ENCODE measurements at places on chromosomes 5 and 9.

GRCh38 chr5:180208435-180209081 is 453 bp downstream of the RASGEF1C start:
- DNase-seq, result no peak

DNA sequence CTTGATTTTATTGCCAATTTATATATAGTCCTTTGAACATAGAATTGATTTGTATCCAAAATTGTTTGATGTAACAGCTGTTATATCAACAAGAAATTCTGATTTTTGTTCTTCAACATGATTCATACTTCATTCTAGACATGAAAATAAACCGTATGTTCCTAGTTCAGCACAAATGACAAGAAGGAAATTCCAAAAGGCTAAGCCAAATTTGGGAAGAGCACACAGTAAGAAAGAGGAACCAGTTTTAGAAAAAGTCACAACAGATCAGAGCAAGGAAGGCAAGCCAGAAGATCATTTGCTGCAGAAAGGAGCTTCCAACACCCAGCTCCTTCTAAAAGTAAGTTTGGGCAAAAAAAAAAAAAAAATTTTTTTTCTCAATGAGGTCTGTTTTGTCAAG is 65.0 kb upstream of the MCCC2 start:
- no peak for DNase-seq

GRCh38 chr5:73793911-73794310 is 167.9 kb downstream of the ARHGEF28 start:
- no peak for DNase-seq

DNA sequence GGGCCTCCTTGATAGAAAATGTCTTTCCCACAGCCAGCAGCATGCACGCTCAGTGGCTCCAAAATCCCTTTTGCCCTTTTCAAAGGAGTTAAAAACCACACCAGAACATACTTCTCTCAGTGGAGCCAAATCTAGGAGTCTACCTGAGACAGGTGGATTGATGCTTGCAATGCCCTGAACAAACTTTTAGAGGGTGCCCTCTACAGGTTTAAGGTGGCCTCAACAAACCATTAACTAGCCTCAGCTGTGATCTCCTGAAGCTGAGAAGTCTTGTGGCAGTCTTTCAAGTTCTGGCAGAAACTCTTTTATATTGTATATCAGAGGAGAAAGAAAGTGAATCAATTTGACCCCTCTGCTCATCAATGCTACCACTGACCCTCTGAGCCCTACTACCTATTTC is 125.4 kb downstream of the MED27 start:
- no peak for DNase-seq

- DNase-seq, result no peak
These were observed 102.2 kb downstream of the ANGPTL2 start for GRCh38 chr9:127020036-127020801.
